HCT116 (cell line): ENCODE measurements at places on chromosomes 13 and 19.

DNA sequence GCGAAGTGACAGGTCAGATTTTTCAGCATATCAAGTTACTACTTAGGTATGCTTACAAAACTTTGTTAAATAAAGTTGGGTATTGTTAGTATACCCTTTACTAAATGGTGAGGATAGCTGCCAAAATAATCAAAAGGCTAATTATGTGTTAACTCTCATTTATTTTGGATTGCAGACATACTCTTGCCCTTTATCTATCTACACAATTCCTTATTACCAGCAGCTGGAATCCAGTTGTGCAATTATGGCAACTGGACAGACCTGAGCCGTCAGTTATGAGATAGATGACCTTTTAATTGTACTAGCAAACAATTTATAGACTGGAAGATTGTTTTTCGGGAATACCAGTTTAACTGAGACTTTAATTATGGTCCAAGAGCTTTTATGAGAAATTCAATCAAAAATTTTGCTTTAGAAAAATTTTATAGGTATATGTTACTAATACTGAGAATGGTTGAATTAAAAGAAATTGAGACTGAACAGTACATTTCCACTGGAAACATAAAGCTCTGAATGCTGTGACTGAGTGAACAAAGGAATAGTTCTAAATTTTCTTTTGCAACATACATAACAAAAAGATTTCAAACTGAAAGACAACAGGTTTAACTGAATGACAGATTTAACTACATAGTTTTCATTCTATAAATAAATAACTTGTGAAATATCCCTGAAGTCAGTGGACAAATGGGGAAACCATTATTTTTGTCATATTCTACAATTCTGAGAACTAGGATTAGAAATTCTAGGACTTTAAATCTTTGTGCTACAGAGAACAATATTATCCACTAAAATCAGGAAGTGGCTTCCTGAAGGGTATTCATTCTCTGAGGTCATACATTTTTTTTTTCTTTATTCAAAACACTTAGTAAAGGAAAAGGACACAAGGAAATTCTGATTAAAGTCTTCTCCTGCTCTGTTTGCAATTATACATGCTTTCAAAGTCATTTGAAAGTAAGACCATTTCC is 97.4 kb downstream of the ZC3H13 start:
- DNase-seq, result no peak

- no peak for DNase-seq
These were observed 45.0 kb downstream of the MYH14 start for GRCh38 chr19:50248413-50248812.

GRCh38 chr13:98975822-98976261 is 2.0 kb downstream of the DOCK9 start:
- no peak for DNase-seq

- DNase-seq, result no peak
These were observed 492.0 kb downstream of the DCT start for GRCh38 chr13:93987458-93987857.

DNA sequence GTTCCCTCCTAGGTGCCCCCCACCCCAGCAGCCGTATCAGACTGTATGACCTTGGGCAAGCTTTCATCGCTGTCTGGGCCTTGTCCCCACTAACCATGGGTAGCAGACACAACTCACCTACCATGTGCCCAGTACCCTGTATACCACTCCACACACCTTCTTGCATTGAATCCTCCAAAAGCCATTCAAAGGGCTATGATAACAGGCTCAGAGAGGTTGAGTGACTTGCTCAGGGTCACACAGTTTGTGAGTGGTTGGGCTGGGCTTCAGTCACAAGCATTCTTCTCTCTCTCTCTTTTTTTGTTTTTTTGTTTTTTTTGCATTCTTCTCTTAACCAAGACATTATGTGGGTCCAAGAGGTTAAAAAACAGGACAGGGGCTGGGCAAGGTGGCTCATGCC is 2.6 kb downstream of the RASAL3 start:
- no peak for DNase-seq

DNA sequence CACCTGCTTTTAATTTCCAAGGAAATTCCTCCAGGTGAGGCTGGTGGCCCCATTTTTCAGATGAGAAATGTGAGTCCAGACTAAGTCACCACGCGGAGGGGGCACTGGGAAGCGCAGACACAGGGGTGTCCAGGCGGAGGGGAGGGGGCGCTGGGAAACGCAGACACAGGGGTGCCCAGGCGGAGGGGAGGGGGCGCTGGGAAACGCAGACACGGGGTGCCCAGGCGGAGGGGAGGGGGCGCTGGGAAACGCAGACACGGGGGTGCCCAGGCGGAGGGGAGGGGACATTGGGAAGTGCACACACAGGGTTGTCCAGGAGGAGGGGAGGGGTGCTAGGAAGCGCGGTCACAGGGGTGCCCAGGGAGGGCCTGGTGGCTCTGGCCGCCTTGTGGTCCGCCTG is 3.5 kb downstream of the GRK1 start:
- no peak for DNase-seq

DNA sequence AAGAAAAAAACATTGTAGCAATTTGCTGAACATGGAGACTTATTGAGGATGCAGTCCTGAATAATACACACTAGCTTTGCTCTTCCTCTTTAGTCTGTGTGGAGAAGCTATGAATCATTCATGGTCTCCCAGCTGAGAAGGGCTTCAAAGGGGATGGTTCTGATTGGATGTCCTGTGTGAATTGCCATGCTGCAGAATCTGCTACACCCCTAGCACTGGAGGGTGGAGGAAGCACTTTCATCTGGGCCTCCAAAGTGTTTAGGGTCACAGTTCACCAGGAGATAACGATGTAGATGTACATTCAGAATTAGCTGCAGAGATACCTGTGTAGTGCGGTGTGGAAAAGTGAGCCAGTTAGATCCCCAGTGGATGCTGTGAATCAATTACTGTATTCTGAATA is 321.1 kb upstream of the EDNRB start:
- DNase-seq, result no peak

- peak; percentile 47 for DNase-seq
These were observed 31.4 kb downstream of the CERS4 start for GRCh38 chr19:8240274-8241229.

- no peak for DNase-seq
These were observed 44.9 kb downstream of the BICRA start for GRCh38 chr19:47653856-47654255.

DNA sequence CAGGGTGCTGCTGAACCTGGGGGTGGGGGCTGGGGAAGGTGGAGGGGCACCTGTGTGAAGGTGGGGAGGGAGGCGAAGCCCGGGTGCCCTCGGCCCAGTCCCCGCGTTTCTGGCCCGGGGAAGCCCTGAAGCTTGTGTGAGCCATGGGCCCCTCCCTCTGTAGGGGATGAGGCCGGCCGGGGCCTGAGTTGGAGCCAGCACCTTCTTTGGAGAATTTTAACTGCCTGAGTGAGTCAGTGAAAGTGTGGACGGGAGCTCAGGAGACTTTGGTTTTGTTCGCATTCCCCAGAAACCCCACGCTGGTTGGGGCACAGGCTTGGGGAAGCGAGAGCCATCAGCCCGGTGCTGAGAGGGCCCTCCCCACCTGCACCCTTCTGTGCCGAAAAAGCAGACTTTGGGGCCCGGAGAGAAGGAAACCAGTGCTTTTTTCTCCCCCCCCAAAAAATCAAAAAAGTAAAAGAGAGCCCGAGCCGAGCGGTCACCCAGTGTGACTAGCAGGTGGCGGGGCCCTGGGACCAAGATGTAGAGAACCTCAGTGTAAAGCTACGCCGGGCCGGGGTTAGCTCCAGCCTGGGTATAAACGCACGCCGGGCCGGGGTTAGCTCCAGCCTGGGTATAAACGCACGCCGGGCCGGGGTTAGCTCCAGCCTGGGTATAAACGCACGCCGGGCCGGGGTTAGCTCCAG is 45.1 kb downstream of the TMEM255B start:
- DNase-seq, result no peak

DNA sequence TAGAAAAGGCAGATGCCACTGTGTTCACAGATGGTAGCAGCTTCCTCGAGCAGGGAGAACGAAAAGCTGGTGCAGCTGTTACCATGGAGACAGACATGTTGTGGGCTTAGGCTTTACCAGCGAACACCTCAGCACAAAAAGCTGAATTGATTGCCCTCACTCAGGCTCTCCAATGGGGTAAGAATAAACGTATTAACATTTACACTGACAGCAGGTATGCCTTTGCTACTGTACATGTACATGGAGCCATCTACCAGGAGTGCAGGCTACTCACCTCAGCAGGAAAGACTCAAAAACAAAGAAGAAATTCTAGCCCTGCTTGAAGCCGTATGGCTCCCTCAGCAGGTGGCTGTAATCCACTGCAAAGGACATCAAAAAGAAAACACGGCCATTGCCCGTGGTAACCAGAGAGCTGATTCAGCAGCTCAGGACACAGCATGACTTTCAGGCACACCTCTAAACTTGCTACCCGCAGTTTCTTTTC is 197.7 kb downstream of the ZNF737 start:
- no peak for DNase-seq

GRCh38 chr19:1080360-1081161 is 13.6 kb downstream of the ARHGAP45 start:
- no peak for DNase-seq

DNA sequence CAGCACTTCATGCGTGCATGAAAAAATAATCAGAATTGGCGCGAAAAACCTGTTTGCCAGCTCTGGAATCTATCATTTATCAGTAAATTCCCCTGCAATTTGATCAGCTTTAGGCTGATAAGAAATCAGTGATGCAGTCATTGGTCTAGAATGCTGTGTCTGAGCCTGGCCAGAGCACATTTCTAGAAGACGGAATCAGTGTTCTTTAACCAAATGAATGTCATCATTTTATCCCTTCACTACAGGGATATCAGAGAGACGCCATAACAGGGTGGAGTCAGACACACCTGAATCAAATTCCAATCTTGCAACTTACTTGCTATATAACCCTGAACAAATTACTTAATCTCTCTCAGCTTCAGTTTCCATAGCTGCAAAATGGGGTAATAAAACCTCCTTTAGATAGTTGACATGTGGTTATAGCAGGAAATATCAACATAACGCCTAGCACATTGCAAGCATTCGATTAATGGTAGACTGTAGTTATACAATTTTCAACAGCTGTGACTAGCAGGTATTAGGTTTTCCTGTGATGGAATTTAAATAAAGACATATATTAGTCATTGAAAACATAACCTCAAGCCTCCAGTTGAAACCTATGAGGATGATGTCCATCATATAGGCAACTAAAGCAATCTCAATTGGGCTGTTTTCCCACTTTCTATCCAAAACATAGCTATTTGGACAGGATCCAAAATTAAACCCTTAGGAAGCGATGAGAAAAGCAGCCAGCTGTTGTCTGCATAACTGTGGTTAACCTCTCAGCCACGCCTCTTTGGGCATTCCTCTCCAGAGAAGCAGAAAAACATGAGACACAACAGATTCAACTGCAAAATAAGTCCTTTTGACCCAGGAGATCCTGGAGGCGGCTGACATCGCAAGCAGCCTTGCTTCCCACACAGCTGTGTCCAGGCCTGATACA is 51.6 kb upstream of the UBL3 start:
- DNase-seq, result no peak

GRCh38 chr13:51906581-51906980 is 44.8 kb downstream of the CCDC70 start:
- no peak for DNase-seq
